Heart right ventricle (tissue), 16 donors: ENCODE measurements at places on chromosomes 7 and 10. TPM values are rescaled to one million over a fixed set of nuclear protein-coding genes. Genes with fewer than 3 reads are reported as not detected.

DNA sequence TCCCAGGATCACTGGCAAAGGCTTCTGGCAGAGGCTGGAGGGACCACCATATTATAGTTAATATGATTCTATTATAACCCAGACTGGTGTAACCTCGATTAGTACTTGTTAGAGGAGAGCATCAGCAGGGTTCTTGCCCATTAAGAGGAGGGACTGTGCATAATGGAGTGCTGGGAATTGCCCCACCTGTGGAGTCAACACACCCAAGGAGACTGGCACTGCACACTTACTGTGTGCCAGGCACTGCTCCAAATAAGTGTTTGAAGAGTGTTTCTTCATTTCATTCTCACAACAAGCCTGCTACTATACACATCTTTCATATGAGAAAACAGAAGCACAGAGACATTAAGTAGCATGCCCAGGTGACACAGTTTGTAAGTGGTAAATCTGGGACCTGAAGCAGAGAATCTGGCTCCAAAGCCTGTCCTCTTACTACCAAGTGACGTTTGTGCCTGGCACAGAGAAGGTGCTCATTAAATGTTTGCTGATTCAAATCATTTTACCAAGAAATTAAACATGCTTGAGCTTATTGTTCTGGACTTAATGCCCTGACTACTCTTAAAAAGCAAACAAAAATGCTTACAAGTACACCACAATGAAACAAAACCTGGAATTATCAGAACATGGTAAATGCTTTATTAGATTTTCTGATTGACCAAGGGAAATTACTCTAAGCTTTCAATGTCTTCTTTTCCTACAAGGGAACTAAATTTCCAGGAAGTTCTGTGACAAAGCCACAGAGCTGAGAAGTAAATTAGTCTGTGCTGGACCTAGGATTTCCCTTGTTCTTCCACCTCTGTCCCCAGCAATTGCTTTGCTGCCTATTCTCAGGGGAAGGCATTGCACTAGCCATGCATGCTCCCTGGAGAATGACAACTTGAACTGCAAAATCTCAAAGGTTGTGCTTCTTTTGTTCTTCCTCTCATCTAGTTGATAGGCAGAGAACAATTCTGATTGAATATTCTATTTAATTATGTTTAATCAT, 809 bp downstream of the SLC13A1 start:
- no peak for DNase-seq

GRCh38 chr7:114653364-114654088, 238.9 kb downstream of the FOXP2 start:
- DNase-seq = no peak

- no peak for DNase-seq
Measured at GRCh38 chr10:14048930-14049613, 281.7 kb downstream of the FRMD4A start.

DNA sequence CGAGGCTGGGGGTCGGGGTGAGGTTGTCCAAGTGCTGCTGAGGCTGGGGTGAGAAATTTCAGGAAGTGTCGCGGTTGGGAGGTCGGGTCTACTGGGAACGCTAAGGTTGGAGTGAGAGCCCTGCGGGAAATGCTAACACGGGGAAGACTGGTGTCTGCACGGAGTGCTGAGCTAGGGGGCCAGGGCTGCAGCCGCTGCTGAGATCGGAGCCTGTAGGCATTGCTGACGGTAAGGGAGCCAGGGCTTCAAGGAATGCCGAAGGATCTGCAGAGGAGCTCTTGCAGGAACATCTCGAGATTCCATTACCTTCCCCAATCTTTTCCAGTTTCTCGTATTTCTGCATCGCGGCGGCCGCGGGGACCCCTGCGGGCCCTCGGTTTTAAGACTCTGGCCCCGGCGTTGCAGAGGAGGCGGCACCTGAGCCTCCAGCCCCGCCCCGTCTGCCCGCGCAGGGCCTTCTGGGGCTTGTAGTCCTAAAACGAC, at the start of gene CDK5:
CDK5 (minus strand) TSS at position 392 of the 483 bp plus-strand sequence; CDS start at position 343, 49 bp downstream.
- DNase-seq = no peak

Gene NACAD
- 6.4 TPM for total RNA-seq

GRCh38 chr10:26311383-26311940, 94.9 kb downstream of the GAD2 start:
- DNase-seq = no peak

Gene MKX
- 0.23 TPM for total RNA-seq

- no peak for DNase-seq
Measured at GRCh38 chr7:127447326-127447945, 54.9 kb upstream of the ZNF800 start.

- DNase-seq = no peak
Measured at GRCh38 chr10:14414901-14415300, 84.2 kb upstream of the FRMD4A start.
